M059J (cell line): ENCODE measurements at places on chromosomes 13 and 19. TPM values are rescaled to one million over a fixed set of nuclear protein-coding genes. Genes with fewer than 3 reads are reported as not detected.

GRCh38 chr13:48570216-48570828, 37.4 kb upstream of the RCBTB2 start:
- no peak for DNase-seq

DNA sequence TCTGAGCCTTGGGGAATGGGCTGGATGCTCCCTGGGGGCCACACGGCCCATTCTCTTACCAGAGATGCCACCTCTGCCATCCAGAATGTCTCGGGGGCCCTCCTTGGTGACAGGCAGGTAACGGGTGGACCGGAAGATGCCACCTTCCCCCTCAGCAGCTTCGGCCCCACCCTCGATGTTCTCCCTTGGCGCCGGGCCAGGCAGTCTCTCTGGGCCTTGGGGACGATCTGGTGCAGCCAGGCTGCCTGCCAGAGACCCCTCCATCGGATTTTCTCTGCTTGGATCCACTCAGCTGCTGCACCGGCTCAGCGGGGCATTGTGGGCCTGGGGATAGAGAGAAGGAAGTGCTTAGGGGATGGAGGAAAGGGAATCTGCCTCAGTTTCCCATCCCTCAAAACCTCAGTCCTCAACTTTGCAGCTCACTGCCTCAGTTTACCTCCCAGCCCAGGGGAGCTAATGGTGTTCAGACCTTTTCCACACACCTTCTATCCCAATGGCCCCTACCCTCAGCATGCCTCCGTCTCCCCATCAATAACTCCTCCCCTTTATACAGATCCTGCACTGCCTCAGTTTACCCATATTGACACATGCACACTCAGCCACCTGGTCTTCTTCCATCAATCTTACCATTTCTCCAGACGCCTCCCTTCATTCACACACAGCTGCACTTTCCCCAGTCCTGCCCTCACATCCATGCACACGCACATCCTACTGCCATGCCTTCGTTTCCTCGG, 1.5 kb downstream of the WIZ start:
- no peak for DNase-seq

The CEACAM19 gene
- 1.2 and 1.8 TPM in 2 replicates for total RNA-seq

DNA sequence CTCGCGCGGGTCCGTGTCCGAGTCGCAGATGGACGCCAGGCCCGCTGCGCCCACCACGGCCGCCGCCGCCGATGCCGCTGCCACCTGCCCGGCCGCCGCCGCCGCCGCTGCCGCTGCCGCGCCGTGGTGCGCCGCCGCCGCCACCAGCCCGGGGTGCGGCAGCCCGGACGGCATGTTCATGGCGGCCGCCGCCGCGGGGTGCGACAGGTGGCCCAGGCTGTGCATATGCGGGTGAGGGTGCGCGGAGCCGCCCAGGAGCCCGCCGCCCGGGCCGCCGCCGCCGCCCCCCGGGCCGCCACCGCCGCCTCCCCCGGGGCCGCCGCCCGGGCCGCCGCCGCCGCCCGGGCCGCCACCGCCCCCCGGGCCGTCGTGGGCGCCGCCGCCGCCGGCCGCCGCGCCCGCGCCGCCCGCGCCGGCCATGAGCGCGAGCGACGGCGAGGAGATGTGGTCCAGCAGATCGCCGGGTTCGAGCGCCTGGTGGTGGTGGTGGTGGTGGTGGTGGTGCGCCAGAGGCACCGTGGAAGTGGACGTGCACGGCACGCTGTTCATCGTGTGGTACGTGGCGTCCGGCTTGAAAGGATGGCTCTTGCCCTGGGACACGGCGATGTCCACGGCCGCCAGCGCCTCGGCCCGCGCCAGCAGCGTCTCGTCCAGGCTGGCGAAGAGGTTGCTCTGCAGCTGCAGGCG, 1.3 kb downstream of the POU4F1 start:
- DNase-seq = no peak

The B3GNT8 gene
- not detected in 2 replicates for total RNA-seq

The POGLUT2 gene
- 20.3 and 25.1 TPM in 2 replicates for total RNA-seq

The ARHGEF18 gene
- total RNA-seq = 27.7 and 54.2 TPM in 2 replicates

DNA sequence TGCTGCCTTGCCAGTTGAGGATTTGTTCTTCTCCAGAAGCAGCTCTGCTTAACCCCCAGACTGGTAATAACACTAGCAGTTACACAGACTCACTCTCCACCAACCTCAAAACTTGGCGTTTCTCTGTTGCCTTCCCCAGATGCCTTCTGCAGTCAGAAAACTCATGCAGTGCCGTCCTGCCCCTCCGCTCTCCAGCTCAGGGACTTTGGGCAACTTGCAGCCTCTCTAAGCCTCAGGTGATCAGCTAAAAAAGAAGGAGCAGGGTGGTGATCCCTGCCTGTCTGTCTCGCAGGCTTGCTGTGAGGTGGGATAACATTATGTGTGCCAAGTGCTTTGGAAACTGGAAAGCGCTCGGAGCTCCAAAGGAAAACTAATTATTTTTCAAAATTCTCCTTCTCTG, 391.6 kb downstream of the HS6ST3 start:
- no peak for DNase-seq

DNA sequence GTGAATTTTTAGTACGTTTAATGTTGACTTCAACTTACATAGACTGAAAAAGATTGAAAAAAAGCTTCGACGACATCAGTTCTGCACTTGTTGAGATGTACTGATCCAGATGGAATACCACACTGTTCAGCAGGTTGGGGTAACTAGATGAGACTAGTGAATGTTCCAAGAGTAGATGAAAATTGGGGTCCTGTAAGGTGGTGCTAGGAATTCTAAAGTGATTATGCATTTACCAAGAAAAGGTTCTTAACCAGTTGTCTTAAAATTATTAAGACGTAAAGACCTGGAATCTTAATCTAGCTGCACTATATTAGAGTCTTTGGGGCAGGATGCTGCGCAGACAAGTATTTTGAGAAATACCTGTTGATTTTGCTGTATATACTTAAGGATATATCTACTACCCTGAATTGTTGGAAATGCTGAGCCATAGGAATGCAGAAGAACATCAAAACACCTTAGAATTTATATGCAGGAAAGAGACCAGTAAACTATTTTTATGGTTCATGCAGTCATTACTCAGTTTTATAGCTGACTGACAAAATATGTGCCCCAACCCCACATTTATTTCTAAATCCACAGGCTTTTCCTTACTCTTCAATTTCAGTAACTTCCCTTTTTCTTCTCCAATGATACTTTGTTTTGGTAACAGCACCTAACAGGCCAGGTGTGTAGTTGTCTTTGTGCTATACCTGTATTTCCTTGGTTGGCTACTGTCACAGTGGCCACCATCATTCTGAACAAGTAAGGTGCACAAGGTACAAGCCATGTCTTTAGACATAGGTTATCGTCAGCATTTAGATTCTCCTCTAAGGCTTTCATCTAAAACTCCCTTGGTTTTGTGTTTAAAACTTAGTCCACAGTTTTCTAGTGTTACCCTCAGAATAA, 8.6 kb downstream of the MIR17HG start:
- no peak for DNase-seq

DNA sequence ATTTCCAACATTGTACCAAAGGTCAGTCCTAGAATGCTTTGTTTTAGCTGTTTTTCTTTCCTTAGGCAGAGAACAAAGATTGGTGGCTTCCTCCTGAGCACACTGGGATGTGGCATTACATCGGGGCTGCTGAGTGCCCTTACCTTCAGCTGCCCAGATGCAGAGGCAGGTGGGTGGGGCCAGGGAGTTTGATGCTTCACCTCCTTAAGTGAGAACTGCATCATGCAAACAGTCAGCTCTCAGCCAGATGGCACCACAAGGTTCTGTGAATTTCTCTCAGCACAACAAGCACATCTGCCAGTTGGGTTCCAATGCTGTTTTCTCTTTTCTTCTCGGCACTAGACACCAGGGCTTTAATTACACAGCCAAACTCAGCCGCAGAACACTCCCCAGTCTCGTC, 87.4 kb upstream of the UBL3 start:
- DNase-seq = no peak
